NCI-H526 (cell line): ENCODE measurements at places on chromosomes 16 and 17.

DNA sequence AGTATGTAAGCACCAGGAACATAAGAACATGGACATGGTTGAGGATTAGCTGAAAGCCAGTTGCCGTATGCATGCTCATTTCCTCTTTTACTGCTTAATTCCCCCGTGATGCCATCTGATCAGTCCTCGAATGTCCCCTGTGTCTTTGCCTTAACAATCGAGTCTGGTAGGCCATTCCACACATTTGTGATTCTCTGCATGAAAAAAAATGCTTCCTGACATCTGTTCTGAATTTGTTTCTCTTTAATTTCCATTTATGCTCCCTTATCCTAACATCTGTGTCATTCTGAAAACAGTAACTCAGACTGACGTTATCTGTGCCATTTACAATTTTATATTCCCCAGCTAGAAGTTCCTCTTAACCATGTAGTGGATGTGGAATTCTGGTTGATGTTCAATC is 158.2 kb upstream of the TOX3 start:
- DNase-seq: no peak

DNA sequence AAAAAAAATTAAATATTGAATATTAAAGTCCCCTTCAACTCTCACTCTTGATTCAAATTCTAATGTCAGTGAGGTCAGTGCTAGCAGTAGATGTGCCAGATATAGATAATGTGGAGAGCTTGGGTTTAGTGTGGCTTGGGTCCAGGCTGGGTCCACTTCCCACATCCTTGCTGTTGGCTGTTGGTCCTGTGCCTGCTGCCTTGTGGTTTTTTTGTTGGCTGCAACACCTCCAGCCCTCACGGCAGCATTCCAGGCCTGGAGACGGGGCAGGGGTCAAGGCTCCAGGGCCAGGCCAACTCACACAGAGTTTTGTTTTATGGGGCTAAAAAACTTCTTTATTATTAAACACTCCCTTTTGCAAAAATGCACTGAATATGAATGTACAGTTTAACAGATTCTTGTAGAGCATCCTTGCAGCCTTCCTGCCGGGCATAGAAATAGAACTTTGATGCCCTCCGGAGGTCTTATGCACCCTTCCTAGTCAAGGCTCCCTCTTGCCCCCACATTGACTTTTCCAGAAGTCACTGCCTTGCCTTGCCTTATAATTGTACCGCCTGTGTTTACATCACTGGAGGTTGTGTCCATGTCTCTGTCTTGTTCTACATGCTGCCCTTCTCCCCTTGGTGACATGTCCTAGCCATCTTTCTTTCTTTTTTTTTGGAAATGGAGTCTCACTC is 25.5 kb upstream of the MYO15B start:
- no peak for DNase-seq

GRCh38 chr17:49000943-49001342 is 3.8 kb downstream of the IGF2BP1 start:
- DNase-seq: no peak

GRCh38 chr17:74213861-74214391 is 555 bp downstream of the TTYH2 start:
- DNase-seq: no peak

- no peak for DNase-seq
These were observed 259.8 kb downstream of the C16orf95 start for GRCh38 chr16:87057211-87057881.
